ENCODE measurements at places on chromosomes 3 and 15.

GRCh38 chr15:50848349-50848748 lies 60.1 kb upstream of the AP4E1 start:
- no peak for DNase-seq

DNA sequence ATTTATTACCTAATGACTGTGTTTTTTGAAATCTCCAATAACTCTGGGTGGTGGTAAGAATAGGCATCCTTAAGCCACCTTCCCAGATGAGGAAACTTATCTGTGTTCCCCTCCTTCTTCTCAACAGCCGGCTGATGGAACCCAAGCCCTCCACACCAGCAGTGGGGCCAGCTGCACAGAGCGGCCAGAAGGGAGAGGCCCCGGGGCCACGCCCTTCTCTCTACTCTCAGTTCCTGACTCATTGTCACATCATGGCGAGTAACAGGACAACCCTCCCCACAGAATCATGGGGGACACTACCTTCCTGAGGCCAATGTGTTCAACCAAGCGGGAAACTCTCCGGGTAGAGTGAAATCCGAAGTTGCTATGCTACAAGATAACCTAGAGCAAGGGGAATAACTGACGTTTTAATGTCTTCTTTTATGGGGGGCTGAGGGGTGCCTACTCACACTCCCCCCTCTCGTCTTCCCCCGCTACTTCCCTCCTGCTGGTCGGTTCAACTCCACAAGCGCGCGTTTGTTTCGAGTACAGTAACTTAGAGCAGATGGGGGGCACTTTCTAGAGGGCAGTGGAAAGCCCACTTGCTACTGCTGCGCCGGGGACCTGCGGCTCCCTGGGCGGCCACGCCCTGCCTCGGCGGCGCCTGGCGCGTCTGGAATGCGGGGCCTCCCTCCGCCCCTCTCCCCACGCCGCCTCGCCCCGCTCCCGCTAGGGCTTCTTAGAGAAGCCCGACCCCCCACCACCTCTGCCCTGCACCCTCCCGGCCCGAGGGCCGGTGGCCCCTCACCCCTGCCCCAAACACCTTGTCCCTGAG lies 621 bp downstream of the ANXA2 start:
- DNase-seq, result peak; percentile 87

GRCh38 chr3:39125841-39126500 lies 18.5 kb downstream of the TTC21A start:
- no peak for DNase-seq

- DNase-seq, result no peak
Observed at GRCh38 chr3:107579371-107579770, 56.6 kb downstream of the BBX start.

GRCh38 chr15:101012326-101013200 lies 93.4 kb downstream of the LRRK1 start:
- DNase-seq, result no peak

DNA sequence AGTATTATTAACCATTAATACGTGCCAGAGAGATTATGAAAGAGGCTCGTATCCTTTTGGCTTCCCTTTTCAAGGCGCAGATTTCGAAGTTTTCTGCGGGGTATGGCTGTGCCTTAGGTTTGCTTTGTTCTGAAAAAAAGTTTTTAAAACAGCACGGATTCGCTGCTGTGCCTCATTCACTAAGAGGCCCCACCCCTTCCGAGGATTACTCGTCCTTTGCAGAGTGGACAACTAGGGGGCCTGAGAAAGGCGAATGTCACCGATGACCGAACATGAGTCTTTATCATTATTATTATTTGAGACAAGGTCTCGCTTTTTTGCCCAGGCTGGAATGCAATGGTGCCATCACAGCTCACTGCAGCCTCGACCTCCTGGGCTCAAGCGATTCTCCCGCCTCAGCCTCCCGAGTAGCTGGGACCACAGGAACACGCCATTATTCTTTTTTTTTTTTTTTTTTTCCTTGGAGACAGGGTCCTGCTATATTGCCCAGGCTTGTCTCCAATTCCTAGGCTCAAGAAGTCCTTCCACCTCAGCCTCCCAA lies 684 bp upstream of the RPS27L start:
- peak; percentile 65 for DNase-seq

DNA sequence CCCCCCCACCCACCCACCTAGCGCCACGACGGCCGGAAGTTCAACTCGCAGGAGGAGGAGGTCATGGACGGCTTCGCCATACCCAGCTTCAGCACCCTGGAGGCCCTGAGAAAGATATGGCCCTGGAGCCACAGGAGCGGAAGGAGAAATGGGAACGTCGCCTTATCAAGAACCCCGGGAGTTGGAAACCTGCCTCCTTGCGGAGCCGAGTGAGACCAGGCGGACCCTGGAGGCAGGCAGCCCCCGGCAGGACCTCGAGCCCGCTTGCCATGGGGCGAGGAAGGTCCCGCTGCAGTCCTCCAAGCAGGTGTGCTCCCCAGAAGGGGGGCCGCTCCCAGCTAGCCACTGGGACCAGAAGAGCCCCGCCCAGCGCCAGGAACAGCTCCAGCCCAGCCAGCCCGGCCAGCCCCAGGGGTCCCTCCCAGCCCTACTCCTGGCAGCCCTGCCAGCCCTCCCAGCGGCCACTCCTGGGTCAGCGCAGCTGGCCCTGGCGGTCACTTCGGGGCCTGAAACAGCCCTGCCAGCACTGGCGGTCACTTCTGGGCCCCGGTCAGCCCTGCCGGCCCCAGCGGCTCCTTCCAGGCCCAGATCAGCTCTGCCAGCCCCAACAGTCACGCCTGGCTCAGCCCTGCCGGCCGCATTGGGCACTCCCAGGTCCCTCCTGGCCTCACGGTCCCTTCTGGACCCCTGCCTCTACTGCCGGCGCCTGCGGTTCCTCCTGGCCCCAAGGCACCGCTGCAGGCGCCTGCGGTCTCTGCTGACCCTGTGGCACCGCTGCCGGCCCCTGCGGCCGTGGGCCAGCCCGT lies 10.3 kb upstream of the ROPN1B start:
- DNase-seq, result no peak

GRCh38 chr15:71562251-71562650 lies 248.1 kb upstream of the NR2E3 start:
- no peak for DNase-seq

GRCh38 chr3:14489641-14490040 lies 50.5 kb downstream of the GRIP2 start:
- no peak for DNase-seq

DNA sequence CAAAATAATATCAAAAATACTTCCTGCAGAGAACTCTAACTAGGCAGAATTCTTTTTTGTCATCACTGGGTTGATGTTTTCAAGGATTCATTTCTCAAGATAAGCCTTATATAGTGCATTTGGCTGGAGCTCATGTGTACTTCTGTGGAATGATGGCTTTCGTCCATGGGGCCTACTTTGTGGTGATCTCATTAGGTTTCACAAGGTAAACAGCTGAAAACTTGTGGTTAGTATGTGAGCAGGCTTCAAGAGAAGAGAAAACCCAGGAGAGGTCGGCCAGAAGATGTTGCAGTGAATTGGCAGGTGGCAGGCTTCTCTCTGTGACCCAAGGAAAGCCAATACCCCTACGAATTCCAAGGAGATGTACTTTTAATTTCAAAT lies 121.4 kb upstream of the PHLDB2 start:
- no peak for DNase-seq

DNA sequence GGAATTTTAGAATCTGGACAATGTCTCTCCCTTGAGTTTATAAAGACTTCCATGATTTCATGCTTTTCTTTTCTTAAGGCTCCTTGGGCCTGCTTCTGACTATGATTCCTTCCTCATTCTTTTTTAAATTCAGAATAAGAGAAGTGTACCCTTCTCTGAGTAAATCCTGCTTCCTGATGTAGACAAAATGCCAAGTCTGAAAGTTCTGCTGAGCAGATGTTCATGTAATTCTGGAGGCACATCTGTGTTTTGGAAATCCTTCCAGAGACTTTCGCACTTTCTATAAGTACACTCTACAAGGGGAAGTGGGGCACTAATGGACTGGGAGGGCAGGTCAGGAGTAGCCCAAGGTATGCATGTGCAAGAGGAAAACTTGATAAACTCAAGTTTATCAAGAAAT lies 24.8 kb downstream of the TPM1 start:
- no peak for DNase-seq

- no peak for DNase-seq
Observed at GRCh38 chr3:188911026-188911850, 260.5 kb upstream of the TPRG1 start.

DNA sequence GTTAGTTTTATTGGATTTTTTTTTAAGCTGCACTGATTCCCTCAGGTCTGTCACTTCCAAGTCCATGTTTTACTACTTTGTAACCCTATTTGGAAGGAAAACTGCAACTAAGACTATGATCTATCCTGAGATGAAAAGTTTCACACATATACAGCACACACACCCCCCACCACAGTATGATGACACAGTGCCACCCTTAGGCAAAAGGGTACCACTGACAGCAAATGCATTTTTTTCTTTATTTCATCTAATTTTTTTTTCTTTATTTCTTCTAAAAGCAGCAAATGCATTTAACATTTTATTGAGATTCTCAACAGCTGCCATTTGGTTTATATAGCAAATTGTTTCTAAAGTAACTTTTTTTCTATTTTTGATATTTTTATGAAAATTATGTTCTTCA lies 21.2 kb downstream of the NGRN start:
- DNase-seq, result peak; percentile 40

- DNase-seq, result no peak
Observed at GRCh38 chr15:57391537-57391936, 15.2 kb downstream of the CGNL1 start.

GRCh38 chr3:126064627-126065258 lies 19.2 kb downstream of the SLC41A3 start:
- no peak for DNase-seq

DNA sequence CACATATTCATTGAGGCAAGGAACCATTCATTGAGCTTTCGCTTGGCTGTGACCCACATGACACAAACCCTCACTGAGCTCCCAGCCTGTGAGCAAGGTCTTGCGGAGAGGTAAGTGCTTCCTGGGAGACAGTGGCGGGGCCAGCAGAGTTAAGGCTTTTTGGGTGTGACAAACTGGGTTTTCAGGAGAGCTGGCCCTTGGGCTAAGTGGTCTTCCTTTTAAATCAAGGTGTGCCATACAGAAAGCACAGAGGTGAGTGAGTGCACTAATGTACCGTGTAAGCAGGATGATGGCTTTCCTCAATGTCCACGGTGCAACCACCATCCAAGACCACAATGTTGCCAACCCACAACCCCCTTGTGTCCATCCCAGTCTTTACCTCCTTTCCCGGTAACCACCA lies 28.6 kb downstream of the POMGNT2 start:
- no peak for DNase-seq

DNA sequence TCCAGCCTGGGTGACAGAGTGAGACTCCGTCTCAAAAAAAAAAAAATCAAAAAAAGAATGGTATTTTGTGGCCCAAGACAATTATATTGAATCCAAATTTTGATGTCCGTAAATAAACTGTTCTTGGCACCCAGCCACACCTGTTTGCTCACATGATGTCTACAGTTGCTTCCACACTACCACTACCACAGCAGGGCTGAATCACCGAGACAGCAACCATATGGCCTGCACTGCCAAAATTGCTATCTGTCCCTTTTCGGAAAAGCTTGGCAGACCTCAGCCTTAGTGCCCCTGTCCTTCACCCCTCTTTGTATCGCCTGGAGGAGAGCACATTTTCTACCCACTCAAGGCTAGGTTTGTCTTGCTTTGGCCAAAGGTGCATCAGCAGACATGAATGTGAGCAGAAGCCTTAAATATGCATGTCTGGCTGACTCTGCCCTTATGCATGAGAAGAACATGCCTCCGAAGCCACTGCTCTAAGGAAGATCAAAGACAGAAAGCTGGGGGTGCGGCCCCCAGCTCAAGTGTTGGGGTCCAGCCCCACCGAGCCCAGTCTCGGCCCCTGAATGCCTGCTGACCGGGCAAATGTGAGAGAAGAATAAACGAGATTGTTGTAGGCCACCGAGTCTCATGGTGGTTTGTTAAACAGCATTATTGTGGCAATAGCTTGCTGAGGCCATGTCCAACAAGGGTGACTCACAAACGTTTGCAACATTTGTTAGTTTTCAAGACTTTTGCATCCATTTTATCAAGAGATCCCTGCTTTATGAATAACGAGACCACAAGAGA lies 108.1 kb downstream of the TPRA1 start:
- DNase-seq, result no peak

DNA sequence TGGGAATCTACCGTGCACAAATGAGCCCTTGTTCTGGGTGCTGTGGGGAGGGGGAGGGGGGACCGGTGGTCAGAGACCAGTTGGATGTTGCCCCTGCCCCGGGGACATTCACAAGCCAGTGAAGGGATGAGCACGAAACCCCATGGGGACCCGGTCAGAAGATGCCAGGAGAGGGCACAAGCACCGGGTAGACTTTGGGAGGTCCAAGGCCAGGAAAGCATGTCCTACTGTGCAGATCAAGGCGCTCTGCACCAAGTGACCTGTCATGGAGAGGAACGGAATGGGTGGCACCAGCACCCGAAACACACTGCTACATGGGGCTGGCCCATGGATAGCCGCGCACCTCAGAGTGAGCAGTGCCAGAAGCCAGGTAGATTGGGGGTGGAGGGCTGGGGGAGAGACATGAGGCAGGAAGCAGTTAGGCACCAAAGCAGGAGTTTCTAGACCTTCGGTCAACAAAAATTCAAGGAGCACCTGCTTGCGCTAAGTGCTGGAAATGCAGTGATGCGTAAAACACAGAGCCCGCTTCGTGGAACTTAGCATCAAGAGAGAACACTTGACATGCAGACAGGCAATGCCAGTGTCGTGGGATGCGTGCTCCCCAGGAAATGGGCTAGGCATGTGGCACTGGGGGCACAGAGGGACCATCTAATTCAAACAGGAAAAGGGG lies 99.1 kb downstream of the CPN2 start:
- no peak for DNase-seq

GRCh38 chr15:60758961-60759729 lies 280.2 kb upstream of the ICE2 start:
- DNase-seq, result no peak

DNA sequence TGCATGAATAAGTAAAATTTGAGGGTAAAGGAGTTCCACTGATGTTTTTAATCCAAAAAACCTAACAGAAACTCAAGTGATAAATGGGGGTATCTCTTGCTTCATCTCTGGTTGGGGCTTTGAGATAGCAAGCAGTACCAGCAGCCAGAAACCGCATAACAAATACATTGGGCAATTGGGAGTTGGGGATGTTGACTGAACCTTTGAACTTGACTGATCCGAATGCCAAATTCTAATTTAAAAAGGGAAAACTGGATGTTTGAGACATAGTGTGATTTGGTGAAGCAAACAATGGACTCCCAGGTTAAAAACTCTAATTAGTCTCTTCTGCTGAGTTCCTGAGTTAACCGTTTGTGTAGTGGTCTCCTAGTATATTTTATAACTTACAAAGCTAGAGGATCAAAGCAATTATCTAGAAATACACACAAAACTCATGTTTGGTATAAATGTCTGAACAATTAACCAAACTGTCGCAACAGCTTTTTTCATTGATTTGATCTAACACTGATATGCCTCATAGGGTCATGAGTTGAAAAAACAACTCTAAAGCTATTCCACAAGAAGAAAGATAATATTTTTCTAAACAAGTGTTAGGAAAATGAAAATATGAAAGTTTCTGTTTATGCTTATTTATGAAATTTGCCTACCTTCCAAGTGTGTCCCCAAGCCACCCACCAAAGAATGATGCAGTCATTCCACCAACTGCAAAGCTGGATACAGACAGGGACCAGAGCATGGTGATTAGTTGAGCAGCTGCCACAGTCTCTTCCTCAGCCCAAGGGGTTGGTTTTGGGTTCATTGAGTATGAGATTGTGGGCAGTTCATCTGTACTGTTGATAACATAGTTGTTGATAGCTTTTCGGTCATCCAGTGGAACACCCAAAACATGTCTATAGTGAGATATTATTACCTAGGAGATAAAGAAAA lies 12.4 kb downstream of the SLC2A2 start:
- DNase-seq, result no peak

GRCh38 chr3:40379674-40380306 lies 7.2 kb upstream of the ENTPD3 start:
- no peak for DNase-seq

- DNase-seq, result no peak
Observed at GRCh38 chr3:4984511-4984864, 5.3 kb downstream of the BHLHE40 start.

All from GM20000 (cell line).